Coronary artery (tissue), 2 donors: ENCODE measurements at places on chromosomes 12 and 14.

- DNase-seq = no peak
Measured at GRCh38 chr14:23704890-23705289, 68.7 kb downstream of the DHRS2 start.

DNA sequence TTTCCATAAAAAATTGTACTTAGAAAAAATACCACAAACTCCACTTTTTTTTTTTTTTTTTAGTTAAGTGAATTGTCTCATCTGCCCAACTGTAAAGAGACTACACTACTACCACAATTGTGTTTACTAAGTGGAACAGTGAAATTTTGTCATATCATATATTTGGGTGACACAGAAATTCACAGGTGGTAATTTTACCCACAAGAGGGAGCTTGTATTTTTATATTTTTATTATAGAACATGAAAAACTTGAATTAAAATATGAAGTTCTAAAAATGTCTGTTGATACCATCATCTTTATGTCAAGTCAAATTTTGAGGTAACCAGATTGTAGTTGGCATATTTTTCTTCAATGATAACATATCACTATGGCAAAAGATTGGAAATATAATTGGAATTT lies 329.4 kb upstream of the SOX5 start:
- no peak for DNase-seq

- DNase-seq = no peak
Measured at GRCh38 chr12:10220398-10221077, 7.9 kb downstream of the GABARAPL1 start.

- no peak for DNase-seq
Measured at GRCh38 chr14:22432348-22432976, 156.6 kb downstream of the DAD1 start.

- DNase-seq = peak; percentile 81
Measured at GRCh38 chr12:101925361-101925760, 48.0 kb downstream of the DRAM1 start.

GRCh38 chr12:52054833-52055730 lies 3.8 kb downstream of the NR4A1 start:
- DNase-seq = peak; percentile 79
